ENCODE measurements at places on chromosomes 2 and 18.

DNA sequence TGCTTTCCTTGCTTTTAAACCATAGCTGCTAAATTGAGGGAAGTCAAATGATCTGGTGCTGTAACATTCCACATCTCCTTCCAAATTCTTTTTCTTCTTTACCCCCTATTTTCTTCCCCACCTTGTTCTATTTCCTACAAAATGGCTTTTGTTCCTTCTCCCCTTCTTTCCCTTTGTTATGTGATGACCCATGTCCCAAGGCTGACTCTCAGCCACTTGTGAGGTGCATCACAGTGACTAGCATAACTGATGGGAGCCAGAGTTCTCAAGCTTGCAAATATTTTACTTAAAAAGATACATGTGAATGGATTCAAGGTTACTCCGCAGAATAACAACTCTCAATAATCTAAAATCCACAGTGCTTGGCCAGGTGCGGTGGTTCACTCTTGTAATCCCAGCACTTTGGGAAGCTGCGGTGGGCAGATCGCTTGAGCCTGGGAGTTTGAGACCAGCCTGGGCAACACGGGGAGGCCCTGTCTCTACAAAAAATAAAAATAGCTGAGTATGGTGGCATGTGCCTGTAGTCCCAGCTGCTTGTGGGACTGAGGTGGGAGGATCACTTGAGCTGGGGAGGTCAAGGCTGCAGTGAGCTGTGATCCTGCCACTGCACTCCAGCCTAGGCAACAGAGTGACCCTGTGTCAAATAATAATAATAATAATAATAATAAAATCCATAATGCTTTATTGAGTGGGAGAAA, 100.1 kb upstream of the CERS6 start:
- no peak for DNase-seq

DNA sequence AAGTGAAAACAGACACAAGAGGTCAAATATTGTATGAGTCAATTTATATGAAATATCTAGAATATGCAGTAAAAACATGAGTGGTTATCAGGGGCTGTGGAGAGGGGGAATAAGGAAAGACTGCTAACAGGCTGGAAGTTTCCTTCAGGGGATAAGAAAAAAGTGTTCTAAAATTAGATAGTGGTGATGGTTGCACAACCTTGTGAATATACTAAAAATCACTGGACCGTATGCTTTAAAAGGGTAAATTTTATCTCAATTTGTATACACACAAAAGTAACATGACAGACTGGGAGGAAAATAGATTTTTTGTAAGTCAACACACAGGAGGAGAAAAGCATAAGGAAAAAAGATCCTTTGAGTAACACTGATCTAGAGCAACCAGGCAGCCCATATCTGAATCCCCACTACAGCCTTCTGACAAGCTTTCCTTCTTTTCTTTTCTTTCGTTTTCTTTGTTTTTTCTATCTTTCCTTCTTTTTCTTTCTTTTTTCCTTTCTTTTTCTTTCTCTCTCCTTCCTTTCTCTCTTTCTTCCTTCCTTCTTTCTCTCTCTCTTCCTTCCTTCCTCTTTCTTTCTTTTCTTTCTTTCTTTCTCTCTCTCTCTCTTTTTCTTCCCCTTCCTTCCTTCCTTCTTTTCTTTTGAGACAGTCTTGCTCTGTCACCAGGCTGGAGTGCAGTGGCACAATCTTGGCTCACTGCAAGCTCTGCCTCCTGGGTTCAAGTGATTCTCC, 95.4 kb downstream of the AAK1 start:
- no peak for DNase-seq

GRCh38 chr2:6069381-6069780, 377.2 kb downstream of the SOX11 start:
- DNase-seq, result no peak

DNA sequence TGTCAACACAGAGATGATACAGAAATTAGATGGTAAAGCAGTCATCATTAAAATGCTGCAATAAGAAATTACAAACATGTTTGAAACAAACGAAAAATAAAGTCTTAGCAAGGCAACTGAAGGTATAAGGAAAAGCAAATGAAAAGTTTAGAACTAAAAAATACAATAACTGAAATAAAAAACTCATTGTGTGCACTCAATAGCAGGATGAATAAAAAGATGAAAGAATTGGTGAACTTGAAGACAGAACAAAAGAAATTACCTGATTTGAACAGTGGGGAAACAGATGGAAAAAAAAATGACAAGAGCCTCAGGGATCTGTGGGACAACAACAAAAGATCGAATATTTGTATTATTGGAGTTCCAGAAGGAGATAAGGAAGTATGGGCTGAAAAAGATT, 46.5 kb downstream of the TSN start:
- DNase-seq, result no peak

DNA sequence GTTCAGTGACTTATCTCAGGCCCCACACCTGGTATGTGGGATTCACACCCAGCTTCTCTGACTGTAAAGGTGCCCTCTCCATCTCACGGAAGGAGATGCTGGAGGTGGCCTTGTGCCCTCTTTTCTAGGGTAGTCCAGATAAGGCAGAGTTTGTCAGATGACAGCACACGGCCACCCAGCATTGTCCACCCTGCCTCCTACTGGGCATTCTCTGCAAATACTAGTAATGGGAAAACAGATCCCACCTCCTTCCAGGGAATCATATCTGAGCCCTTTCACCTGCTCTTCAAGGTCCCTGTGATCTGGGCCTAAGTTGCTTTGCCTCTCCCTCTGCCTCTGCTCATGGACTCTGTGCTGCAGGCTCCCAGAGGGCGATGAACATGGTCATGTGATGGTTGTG, 214.7 kb downstream of the CLIP4 start:
- DNase-seq, result no peak
